Adipocyte (in vitro differentiated cells): ENCODE measurements at places on chromosomes 13 and 19.

DNA sequence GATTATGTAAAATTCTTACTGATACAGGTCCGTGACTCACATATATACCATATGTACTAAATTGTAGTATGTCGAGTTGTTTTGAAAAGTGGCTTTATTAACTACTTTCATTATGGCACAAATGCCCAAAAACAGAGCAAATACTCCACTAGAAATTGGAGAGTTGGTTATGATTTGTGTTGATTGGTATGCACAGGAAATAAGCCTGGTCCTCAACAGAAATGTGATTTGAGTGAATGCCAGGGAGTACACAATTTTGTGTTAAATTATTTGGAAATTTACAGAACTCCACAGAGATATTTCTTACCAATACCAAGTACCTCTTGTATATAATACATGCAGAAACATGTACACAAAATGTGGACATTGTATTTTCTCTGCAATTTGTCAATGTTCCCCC is 676.7 kb downstream of the PCDH9 start:
- DNase-seq, result peak; percentile 39

- no peak for DNase-seq
Measured at GRCh38 chr13:25018729-25019115, 77.2 kb upstream of the PABPC3 start.

DNA sequence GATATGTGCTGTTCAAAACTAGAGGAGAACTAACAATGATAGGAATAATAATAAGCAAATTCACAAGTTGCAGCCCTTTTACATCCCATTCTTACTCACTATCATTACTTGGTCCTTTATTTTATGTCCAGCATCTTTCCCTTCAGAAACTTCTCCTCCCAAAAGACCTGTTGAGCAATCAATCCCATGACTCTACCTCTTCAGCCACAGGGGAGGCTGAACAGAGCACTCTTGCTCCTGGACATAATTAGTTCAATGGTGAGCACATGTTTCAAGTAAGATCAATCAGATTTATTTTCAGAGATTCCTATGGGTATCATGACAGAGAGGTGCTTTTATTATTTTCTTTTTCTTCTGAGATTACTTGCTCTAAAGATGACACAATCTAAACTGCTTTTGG is 260.0 kb downstream of the COG6 start:
- DNase-seq, result peak; percentile 17

- no peak for DNase-seq
Measured at GRCh38 chr19:51742789-51743188, 8.9 kb downstream of the FPR1 start.

GRCh38 chr13:40984668-40985366 is 34.3 kb downstream of the ELF1 start:
- DNase-seq, result no peak

- peak; percentile 90 for DNase-seq
Measured at GRCh38 chr19:8505680-8506401, 3.4 kb upstream of the PRAM1 start.

DNA sequence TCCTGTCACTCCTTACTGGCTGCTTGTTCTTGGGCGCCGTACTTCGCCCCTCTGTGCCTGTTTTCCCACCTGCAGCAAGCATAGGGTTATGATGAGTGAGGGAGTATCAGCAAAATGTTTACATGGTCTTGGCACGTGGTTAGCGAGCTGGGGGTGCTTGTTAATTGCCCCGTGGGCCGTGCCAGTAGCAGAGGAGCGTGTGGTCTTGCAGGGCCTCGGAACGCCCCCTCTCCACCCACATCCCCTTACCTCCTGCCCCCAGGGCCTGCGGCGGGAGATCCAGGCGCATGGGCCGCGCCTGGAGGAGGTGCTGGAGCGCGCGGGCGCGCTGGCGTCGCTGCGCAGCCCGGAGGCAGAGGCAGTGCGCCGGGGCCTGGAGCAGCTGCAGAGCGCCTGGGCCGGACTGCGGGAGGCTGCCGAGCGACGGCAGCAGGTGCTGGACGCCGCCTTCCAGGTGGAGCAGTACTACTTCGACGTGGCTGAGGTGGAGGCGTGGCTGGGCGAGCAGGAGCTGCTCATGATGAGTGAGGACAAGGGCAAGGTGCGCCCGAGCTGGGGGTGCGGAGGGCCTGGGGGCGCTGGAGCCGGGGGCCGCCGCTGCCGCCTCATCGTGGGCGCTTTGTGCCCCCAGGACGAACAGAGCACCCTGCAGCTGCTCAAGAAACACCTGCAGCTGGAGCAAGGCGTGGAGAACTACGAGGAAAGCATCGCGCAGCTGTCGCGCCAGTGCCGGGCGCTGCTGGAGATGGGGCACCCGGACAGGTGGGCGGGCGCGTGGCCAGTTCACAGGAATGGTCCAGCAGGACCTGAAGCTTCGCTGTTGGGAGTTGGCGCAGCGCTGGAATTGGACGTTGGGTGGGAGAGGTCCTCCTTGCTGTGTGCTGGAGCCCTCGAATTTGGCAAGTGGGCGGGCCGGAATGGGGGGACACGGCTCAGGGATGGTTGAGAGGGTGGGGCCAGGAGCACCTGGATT is 22.5 kb upstream of the SHKBP1 start:
- DNase-seq, result no peak

DNA sequence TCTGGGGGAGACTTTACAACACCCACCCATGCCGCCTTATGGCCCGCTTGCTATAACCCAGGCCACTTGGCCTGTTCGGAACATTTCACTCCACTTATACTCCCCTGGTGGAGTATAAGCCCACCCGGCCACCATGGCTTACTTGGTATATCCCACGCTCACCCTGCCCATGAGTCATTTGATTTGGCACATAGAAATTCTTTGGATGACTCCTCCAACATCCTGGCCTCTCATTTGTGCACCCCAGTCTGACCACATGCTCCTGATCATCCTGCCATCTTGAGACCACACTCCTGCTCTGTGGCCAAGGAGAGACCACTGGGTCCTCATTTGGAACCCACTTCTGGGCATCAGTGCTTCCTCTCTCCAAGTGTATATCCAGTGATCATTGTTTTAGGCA is 5.2 kb downstream of the SPACA6 start:
- DNase-seq, result no peak

- DNase-seq, result no peak
Measured at GRCh38 chr19:2173388-2173766, 9.6 kb downstream of the DOT1L start.

DNA sequence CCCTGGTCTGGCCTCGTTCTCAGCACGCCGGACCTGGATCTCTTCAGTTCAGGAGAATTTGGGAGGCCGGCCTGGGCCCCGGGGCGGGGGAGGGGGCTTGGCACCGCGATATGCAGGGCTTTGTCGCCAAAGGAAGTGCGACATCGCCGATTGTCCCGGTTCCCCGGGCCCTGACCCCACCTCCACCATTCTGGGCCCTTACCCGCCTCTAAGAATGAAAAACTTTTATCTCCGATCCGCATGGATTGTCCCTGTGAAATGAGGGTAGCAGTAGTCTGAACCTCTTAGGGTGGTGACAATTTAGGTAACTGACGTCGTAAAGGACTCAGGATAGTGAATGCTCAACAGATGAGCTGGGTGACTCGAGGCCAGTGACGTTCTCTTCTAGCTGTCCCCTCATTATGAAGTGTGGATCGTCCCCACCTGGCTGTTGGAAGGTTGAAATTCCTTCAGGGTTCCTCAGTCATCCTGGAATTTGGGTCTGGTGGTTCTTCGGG is 650 bp downstream of the DDA1 start:
- DNase-seq, result peak; percentile 35

GRCh38 chr13:94988654-94989053 is 276.3 kb upstream of the SOX21 start:
- peak; percentile 41 for DNase-seq

- DNase-seq, result no peak
Measured at GRCh38 chr13:76709851-76710250, 176.4 kb downstream of the KCTD12 start.

GRCh38 chr13:97001636-97002035 is 7.4 kb upstream of the OXGR1 start:
- no peak for DNase-seq

DNA sequence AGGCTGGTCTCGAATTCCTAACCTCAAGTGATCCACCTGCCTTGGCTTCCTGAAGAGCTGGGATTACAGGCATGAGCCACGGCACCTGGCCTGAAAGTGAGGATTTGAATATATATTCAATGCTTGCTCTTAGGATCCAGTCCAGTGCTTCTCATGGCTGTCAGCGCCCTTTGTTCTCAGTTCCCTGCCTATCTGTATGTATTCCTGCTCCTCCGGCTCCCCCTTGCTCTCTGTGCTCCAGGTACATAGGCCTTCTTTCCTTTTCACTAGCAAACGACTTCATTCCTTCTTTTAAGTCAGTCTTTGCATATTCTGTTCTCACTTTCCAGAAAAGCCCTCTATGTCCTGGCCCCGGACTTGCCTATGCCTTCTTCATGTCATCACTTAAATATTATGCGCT is 232.8 kb downstream of the DACH1 start:
- DNase-seq, result no peak

DNA sequence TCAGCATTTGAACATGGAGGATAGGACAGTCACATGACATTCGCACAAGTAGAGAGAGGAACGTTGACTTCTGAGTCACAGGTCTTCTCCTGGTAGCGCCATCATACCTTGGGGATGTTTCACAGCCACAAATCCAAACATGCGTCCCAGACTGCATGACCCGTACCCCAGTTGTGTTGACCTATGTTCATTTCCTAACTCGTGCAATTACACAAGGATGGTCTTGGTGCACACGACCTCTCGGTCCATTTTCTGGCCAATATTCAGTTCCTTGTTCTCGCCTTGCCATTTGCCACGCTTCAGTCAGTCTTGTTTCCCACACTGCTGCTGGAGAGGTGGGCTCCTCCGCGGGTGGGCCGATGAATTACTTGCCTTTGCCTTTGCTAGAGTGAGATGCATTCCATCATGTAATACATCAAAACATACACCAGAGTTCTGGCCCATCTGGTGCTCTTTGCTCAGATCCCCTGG is 87.3 kb downstream of the COL4A2 start:
- no peak for DNase-seq

GRCh38 chr13:25860862-25861261 is 191.0 kb downstream of the SHISA2 start:
- peak; percentile 77 for DNase-seq

DNA sequence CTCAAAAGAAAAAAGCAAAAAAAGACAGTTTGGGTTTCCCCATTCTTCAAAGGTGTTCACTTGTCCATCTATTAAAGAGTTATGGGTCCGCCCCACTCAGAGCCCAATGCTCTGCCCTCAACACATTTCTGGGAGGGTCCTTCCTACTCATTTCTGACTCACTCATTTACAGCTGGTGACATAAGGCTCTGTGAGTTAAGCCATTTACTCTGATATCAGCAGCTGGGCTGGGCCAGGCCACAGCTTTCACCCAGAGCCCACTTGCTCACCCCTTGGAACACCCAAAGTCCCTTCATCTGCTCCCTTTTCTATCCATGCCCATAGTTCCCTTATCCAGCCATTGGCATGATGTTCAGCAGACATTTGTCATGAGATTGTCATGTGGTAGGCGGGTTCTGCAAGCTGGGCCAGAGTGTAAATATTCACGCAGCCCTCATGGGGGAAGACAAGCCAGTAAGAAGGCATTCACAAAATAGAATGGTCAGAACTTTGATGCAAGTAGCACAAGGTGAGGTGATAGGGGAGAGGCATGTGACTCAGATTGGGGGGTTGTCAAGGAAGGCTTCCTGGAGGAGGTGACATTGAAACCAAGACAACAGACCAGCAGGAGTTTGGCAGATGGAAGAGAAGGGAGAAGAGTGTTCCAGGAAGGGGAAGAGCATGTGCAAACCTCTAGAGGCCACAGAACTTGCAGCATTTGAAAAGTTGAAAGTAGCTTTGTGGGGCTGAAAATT is 5.9 kb downstream of the MAST1 start:
- no peak for DNase-seq

DNA sequence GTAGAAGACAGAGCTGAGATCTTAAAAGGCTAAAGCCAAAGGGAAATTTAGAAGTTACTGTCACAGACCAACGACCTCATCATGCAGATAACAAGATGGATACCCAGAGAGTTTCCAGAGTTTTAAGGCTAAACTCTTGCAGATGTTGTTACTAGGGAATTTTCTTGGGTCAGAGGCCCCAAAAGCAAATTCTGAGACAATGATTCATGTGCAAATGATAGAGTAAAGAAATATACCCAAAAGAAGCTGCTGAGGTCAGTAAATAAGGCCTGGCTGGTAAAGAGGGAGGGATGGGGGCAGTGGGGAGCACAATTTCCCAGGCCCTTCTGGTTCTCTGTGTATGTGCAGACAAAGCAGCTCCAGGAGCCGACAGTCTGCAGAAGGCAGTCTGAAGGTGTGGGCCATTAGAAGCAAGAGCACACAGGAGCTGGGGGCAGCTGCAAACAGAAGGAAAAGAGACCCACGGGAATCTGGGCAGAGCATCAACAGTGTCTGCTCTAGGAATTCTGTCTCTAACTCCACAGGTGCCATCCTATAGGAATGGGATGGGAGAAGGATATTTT is 330.8 kb downstream of the TBC1D4 start:
- peak; percentile 77 for DNase-seq

DNA sequence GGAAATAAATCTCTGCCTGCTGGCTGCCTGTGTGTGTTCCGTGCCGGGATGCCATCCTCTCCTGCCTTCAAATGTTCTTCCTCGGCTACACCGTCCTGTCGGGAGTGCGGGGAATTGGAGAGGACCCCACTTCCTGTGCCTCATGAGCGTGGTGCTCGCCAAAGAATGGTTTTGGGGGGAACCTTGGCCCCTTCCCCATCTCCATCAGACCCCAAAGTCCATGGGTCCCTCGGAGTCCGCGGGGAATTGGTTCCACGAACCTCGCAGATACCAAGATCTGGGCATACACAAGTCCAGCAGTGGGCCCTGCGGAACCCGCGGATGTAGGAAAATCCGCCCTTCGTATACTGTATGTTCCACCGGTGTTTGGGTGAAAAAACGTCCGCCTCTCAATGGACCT is 2.3 kb upstream of the ZNF865 start:
- DNase-seq, result no peak

GRCh38 chr19:33677745-33678426 is 56.1 kb downstream of the CHST8 start:
- no peak for DNase-seq

DNA sequence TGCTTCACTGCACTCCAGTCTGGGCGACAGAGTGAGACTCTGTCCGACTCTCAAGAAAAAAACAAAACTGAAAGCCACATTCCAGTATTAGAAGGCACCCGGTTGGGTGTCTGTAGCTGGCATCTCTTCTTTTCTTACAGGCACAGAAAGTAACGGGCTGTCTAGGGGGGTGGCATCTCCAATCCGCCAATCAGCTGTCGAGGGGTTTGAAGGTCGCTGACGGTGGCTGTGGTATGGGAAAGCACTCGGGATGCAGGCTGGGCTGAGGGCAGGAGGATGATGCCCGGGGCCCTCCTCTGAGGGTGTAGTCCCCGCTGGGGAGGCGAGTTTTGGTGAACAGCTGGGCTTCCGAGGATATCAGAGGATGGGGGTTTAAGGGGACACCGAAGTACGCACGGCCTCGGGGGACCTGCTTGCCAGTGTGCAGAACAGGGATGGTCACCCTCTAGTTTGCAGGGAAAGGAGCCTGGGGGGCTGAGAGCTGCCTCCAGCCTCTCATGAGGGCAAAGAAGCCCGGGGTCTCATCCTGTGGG is 27.0 kb upstream of the ZBTB7A start:
- no peak for DNase-seq
